ENCODE measurements at places on chromosomes 6 and 20.

DNA sequence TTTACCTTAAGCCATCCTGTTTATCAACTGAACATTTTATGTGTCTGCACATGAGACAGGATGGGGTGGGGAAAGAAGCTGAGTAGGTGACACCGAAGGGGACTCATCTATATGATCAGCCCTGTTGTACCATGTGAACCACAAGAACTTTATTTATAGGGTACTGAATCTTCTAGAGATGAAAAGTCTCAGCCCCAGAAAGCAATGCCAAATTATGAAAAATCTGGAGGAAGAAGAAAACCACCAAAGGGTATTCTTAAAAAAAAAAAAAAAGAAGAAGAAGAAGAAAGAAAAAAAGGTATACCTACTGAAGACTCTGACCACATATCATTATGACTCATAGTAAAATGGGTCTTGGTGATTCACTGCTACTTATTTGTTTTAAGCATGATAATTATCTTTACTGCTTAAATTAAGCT, 39.8 kb upstream of the HBS1L start:
- DNase-seq: no peak

DNA sequence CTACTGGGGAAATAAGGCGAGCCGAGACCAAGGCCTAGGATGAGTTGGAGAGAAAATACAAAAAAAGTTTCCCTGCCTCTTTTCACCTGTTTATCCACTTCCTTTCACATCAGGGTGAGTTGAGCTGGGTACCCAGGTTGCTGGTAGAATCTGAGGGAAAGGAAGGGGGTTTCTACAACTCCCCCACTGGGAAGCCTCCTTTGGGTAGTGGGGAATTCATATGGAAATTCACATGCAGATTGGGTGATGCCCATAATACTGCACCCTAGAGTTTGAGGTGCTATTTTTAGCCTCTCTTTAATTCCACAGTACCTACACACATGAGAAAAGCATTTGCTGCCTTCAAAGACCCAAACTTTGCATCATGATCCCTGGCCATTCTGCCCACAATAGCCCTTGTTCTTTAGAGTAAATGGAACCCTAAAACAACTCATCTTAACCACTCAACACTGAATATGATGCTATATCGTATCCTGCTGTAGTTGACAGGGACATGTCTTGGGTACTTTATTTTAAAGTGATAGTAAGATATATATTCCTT, 2.7 kb downstream of the OSTM1 start:
- no peak for DNase-seq

GRCh38 chr6:2127484-2127911, 117.9 kb downstream of the GMDS start:
- DNase-seq: peak; percentile 66

- DNase-seq: no peak
Measured at GRCh38 chr20:64077876-64078551, 1.3 kb downstream of the RGS19 start.

GRCh38 chr6:67047996-67048395, 1341.0 kb upstream of the EYS start:
- no peak for DNase-seq

- DNase-seq: no peak
Measured at GRCh38 chr6:166465003-166465399, 82.3 kb upstream of the MPC1 start.

DNA sequence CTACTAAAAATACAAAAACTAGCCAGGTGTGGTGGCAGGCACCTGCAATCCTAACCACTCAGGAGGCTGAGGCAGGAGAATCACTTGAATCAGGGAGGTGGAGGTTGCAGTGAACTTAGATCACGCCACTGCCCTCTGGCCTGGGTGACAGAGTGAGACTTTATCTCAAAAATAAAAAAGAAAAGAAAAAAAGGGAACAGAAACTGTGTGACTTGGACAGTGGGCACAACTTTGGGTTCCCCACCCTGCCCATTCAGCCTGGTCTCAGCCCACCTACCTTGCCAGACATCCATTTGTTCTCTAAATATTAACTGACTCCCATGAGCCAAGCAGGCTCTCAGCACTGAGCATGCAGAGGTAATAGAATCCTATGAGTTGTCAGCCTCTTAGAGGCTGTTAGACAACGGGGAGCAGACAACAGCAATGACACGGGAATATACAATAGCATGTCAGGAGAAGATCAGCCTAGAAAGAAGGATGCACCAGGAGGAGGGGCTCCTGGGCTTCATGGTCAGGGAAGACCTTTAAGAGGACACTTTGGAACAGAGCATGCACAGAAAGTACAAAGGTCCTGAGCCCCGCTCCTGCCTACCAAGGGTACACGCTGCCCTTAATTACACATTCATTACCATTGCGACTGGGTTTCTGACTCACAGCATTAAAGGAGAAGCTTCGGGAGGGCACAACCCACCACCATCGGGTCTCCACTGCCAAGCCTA, 20.0 kb downstream of the FAM209B start:
- DNase-seq: no peak

DNA sequence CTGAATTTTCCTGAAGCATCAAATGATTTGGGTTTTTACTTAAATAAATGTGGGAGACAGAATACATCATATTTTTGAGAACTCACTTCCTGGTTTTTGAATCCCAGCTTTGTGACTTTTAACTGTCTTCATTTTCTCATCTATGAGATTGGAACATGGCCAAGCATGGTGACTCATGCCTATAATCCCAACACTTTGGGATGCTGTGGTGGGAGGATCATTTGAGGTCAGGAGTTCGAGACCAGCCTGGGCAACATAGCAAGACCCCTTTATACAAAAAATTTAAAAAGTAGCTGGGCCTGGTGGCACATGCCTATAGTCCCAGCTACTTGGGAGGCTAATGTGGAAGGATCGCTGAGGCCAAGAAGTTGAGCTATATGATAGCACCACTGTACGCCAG, 122.3 kb downstream of the QKI start:
- no peak for DNase-seq

DNA sequence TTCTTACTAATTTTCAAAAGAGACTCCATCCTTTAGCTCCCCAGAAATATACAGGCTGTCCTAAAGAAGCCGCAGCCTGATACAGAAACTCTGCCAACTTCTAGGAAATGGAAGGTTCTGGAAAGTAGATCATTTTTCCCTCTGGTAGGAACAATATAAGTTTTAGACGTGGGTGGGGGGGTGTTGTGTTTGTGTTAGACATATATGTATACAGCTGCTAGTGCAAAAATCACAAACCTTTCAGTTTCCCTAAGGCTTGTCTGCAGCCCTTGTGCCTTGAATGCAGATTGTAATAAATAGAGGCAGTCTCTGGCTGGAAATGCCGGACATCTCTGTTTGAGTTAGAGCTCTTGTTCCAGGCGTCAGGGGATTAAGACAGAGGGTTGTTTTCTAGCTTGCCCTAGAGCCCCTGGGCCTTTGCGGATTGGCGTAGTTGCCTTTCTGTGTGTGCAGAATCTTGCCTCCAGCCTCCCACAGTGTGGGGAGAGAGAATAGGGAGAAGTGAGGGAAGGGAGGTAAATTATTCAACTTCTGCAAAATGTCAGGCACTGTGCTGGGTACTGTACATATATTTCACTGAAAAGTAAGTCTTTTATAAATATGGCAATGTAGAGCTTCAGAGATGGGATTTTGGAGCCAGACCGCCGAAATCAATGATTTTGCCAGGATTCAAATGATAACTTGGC, 269.7 kb downstream of the PRL start:
- no peak for DNase-seq

- DNase-seq: no peak
Measured at GRCh38 chr6:48747471-48747870, 636.5 kb upstream of the PTCHD4 start.

GRCh38 chr6:129954749-129955431, 63.5 kb upstream of the L3MBTL3 start:
- no peak for DNase-seq

- DNase-seq: peak; percentile 70
Measured at GRCh38 chr6:32973144-32974015, 5.0 kb downstream of the BRD2 start.

GRCh38 chr20:58019850-58020625, 208.4 kb downstream of the ANKRD60 start:
- DNase-seq: no peak

Data from sigmoid colon (tissue), 7 donors.